ENCODE measurements at places on chromosomes 2 and 18.

DNA sequence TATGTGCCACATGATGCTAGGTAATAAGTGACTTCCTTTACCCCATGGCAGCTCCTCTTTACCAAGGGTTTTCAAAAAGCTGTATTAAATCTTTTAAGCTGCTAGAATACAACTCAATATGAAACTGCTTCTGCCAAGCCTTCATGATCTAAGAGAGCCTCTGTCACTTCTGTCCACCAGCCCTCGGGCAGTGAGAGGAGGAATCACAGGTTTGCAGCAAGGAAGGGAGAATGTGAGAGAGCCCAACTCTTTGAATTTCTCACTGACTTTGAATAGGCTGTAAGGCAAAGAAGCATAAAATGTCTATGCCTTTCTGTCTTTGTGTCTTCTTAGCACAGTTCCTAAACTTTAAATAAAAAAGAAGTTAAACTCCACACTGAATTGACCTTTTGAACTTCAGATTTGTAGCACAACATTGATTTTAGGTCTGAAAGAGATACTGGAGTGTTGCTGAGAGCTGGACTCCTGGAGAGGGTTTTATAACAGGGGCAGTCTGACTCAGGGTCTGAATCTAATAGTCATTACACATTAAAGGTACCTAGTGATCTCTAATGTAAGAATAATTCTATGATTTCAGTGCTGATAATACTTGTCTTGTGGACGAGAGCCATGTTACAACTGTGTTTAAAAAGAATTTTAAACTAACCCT lies 48.1 kb upstream of the SATB2 start:
- no peak for DNase-seq

GRCh38 chr18:3499501-3499900 lies 49.5 kb downstream of the TGIF1 start:
- no peak for DNase-seq

- DNase-seq, result no peak
These were observed 194.8 kb downstream of the CD226 start for GRCh38 chr18:69752737-69753380.

GRCh38 chr2:46462936-46463335 lies 16.4 kb upstream of the TMEM247 start:
- no peak for DNase-seq

DNA sequence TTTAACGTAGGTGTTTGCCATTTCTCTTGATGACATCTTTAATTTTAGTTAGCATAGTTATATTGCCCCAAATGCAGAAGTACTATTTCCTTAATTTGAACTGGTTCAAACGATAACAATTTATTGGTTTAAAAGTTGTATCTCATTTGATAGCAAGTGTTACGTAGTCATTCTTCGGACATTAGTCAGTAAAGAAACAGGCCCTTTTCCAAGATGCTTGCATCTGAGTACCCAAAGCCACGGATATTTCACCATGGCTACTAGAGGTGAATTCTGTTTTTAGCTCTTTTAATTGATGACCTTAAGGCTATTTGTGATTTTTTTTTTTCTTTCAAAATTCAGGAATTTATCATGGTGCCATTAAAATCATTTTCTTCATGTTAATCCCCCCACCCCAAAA lies 32.1 kb downstream of the GLS start:
- no peak for DNase-seq

DNA sequence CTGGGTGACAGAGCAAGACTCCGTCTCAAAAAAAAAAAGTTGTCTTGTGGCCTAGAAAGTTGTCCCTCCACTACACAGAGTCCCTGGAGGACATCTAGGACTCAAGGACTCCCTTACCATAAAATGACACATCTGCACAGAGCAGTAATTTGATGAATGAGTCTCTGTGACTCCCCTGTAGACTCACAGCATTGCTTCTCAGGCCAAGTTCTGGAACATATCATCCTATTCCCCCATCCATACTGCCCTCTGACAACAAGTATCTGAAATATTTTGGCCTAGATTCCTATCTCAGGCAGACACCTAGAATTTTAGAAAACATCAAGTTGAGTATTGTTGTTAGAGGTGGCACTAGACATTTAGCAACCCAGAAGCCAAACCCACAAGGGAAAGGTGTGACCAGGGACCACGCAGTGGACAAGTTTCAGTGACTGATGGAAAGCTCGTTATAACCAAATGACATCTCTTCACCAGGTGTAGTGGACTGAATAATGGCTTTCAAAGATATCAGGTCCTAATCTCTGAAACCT lies 97.9 kb upstream of the ATP8B1 start:
- no peak for DNase-seq

GRCh38 chr2:172701250-172701649 lies 34.4 kb upstream of the RAPGEF4 start:
- no peak for DNase-seq

- DNase-seq, result no peak
These were observed 987.2 kb upstream of the CDH2 start for GRCh38 chr18:29164020-29164706.

GRCh38 chr2:157931542-157931941 lies 55.4 kb upstream of the ACVR1 start:
- no peak for DNase-seq

GRCh38 chr18:23568281-23569138 lies 17.8 kb downstream of the NPC1 start:
- DNase-seq, result no peak

DNA sequence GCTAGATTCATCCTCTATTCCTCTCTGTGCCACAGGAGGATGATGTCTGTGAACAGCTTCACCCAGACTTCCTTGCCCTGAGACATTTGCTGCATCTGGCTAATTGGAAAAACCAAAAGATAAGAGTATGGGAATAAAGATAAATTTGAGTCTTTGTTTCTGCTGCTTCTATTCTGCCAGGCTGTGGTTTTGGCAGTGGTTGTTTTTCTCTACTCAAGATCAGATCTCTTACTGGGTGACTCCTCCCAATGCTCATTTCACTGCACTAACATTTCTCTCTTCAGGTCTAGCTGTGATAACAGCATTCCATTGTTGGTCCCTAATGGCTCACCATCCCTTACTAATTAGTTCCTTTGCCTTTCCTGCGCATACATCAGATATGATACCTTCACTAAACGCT lies 89.5 kb downstream of the CALCRL start:
- no peak for DNase-seq

GRCh38 chr2:20411361-20411894 lies 35.4 kb upstream of the RHOB start:
- peak; percentile 29 for DNase-seq

DNA sequence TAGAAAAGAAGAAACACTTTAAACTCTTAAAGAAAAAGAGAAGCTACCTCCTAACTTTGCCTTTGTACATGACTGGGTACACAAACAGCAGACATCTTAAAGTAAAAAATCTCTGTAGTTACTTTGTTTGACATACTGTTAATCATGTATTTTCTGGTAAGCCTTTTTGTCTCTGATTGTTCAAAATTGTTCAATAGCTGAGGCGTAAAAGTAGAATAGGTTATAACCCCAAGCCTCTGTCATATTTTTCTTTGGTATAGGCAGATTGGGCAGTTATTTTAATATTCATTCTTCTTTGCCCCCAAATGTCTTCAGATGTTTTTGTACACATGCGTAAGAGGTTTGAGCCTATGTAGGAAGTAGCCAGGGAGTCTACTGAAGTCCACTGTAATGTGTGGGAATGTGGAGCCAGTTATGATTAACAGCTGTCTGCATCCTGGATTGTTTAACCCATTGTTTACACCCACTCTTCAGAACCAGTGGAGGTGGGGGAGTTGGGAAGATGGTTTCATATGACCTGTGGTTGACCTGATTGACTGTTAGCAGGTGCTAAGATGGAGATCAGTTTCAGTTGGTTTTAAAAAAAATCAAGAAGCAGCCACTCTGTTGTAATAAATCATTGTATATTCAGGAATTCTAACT lies 150.5 kb downstream of the TANC1 start:
- DNase-seq, result no peak

DNA sequence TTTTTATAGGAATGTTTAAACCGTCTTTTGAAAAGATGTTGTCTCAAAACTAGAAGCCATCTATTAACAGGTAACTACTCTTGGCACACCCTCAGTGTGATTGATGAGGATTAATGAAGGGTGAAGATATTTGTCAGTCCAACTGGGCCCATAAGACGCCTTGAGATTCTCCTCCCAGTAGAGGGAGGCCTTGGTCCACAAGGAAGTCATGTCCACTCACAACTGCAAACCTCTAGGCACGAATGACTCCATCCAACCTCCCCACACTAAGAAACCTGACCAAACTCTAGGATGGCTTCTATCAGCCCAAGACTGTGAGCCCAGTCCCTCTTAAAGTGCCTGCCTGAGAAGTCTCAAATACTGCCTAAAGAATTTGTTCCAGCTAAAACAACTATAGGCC lies 19.2 kb upstream of the GRP start:
- no peak for DNase-seq

- DNase-seq, result no peak
These were observed 35.8 kb downstream of the CASP10 start for GRCh38 chr2:201218780-201219179.

Measured in DMS 273 treated with DMSO at 0.1 percent for 48 hours (cell line).